ENCODE measurements at places on chromosomes 2 and 18.

- no peak for DNase-seq
Measured at GRCh38 chr18:55780586-55781071, 192.6 kb upstream of the TCF4 start.

- DNase-seq, result no peak
Measured at GRCh38 chr18:55116863-55117262, 157.6 kb upstream of the CCDC68 start.

DNA sequence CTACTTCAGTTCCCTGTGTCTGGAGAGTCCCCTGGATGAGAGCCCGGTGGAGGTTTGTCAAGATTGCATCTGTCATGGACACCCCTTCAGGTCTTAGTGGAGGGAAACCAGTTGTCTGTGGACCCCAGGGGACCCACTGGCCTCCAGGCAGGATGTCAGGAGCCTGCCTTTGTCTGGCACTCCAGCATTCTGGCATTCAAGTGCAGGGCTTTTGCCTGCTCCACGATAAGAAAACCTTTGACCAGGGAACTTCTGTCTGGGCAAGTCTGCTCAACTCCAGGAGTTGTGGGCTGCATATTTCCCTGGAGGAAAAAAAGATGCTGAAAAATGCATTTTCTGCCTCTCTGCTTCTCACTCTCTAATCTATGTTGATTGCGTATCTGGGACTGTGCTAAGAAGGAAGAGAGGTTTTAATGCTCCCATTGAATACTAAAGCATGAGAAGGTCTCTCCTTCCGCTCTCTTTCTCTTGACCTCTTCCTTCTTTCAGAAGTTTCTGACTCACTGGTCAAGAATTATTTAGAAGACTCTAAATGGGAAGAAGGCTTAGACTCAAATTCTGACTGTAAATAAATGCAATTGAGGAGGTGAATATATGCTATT is 104.5 kb downstream of the MMADHC start:
- DNase-seq, result no peak

GRCh38 chr2:191115391-191115790 is 35.4 kb downstream of the STAT4 start:
- DNase-seq, result no peak

- no peak for DNase-seq
Measured at GRCh38 chr2:172415865-172416183, 11.6 kb upstream of the ITGA6 start.

- DNase-seq, result no peak
Measured at GRCh38 chr18:23981369-23981980, 33.1 kb upstream of the TTC39C start.

DNA sequence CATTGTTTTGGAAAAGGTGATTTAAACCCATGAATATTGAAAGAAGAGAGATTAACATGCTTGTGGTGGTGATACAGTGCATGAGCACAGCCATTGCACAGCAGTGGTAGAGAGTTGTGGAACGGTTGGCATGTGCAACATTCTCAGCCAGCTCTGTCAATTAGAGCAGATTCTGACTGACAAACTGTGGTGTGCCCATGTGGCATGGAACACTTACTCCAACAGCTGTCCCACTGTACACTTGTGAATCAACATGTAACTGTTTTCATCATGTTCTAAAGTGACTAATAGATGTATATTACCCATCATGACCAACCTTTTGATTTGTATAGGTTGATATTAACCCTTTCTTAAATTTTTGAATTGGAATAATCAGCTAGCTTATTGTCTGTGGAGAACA is 55.6 kb downstream of the PKP4 start:
- no peak for DNase-seq

- no peak for DNase-seq
Measured at GRCh38 chr2:215841175-215841816, 172.1 kb downstream of the MREG start.

- DNase-seq, result no peak
Measured at GRCh38 chr18:21134895-21135294, 23.3 kb upstream of the ROCK1 start.

- DNase-seq, result no peak
Measured at GRCh38 chr18:60684843-60685513, 312.4 kb upstream of the MC4R start.

- DNase-seq, result no peak
Measured at GRCh38 chr2:113117541-113118262, 9.7 kb upstream of the IL1RN start.

GRCh38 chr2:138321458-138321857 is 180.1 kb upstream of the SPOPL start:
- no peak for DNase-seq

- DNase-seq, result no peak
Measured at GRCh38 chr2:98335271-98335670, 11.0 kb upstream of the CNGA3 start.

DNA sequence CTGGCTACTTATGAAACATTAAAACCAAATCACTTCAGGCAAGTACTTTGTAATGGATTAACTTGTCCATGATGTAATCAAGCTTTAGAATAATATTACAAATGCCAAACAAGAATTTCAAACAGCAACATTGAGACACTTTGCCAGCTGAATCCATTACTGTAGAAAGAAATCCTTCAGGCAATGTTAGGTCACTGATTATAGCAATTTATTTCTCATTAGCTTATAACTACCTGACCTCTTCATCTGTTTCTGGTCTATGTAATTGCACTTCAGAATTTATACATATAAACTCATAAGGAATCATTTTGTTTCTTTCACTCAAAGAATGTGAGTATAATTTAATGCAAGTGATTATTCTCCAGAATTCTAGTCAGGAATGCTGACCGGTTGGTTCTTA is 692.6 kb upstream of the TMEFF2 start:
- DNase-seq, result no peak

DNA sequence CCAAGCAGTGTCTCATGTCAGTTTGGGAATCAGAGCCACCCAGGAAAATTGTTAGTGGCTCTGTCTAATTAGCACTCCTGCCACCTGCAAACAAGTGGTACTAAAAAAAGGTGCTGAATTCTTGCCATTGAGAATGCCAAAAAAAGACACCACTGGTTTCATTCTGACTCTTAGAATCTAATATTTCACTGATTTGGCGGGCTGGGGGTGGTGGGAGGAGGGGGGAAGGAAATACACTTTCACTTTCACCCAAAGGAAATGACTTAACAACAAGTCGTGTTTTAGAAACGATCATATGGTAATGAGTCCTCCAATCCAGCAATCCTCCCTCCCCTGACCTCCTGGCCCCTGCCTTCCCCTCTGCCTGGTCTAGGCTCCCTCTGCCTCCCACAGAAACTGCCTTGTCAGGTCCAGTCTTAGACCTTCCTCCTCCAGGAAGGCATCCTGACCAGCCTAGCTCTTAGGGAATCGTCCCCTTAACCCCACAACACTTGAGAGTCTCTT is 4.4 kb upstream of the KLHL29 start:
- no peak for DNase-seq

DNA sequence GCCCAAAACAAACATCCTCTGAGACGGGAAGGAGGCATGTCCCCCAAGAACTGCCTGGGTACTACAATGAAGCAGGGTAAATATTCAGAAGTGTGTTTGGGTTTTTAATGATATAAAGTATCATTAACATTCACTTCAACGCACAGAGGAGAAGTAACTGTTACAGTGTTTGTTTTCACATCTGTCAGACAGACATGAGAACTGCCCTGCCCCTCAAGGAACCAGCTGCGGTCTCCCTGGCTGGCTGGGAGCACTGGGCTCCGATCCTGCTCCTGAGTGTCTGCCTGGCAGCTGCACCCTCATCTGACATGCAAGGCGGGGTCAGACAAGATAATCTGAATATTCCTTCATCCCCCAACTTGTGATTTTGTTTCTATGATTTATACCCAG is 75.6 kb downstream of the MBP start:
- DNase-seq, result no peak

GRCh38 chr2:238571661-238572372 is 145.1 kb downstream of the ASB1 start:
- DNase-seq, result no peak

- DNase-seq, result no peak
Measured at GRCh38 chr2:82120654-82121053, 1816.1 kb upstream of the LRRTM1 start.

DNA sequence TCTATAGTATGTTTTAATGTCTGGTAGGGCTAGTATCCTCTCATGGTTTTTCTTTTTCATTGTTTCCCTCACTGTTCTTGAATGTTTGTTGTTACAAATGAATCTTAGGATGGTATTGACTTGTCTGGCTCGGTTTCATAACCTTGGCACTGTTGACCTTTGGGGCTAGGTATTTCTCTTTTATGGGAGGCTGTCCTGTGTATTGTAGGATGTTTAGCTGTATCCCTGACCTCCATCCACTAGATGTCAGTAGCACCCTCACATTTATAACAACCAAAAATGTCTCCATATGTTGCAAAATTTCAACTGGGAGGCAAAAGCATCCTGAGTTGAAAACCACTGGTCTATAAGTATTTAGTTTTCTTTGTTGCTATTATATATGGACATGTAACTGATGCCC is 7.0 kb upstream of the AOX1 start:
- no peak for DNase-seq

GRCh38 chr18:12908706-12909105 is 24.7 kb upstream of the PTPN2 start:
- DNase-seq, result no peak

DNA sequence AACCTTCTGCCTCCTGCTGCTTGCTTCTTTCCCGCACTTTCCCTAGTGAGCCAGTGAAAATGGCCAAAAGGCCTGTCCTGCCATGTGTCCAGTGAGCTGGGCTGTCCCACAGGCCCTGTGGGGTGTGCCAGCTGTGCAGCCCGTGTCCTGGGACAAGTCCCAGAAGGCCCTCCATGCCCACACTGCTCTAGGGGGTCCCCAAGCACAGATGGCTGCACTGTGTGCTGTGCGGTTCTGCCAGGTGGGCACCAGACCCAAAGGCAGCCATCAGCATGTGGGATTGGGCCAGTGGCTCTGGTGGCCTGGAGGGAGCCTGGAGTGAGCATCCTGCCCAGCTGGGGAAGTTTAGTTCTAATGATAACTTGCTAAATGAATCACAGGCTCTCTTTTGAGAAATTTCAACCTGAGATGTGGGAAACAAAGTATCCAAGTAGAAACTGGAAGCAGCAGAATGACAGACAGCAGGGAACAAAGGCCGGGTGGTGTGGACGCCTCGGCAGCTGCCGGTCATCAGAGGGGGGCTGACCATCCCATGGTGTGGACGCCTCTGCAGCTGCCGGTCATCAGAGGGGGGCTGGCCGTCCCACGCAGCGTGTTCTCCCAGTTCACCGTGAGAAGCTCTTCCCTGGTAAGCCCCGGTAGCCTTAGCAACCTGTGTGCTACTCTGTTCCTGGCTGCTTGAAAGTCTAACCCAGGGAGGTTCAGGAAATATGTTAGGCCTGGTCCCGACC is 9.9 kb upstream of the CNDP2 start:
- no peak for DNase-seq

DNA sequence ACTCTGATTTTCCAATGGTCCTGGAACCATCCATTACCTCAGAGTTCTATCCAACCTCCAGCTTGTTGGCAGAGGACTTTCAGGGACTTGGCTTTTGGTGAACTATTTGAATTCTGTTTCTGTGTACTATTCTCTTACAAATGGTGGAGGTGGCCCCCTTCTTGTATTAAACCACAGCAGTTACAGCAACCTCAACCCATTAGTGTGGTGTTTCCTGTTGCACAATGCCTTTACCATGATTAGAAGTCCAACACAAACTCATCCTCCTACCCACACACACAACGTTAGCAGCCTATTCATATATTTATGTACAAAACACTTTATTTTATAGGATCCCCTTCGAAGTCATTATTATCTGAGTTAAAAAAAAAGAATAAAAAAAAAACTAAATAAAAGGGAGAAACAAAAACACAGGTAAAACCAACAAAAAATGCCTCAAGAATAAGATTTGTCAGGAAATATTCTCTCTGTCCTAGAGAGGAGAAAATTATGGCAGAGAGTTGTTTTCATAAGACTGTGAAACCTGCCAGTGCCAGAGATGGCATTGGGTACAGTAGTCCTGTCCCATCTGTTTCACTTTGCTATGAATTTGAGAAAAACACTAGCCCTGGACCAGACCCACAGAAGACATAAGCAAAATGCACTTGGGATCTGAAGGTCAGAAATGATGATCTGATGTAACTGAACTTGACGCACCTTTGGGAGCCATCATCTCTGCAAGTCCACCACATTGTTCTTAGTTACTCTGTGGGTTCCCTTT is 1896.0 kb upstream of the PIK3C3 start:
- no peak for DNase-seq

DNA sequence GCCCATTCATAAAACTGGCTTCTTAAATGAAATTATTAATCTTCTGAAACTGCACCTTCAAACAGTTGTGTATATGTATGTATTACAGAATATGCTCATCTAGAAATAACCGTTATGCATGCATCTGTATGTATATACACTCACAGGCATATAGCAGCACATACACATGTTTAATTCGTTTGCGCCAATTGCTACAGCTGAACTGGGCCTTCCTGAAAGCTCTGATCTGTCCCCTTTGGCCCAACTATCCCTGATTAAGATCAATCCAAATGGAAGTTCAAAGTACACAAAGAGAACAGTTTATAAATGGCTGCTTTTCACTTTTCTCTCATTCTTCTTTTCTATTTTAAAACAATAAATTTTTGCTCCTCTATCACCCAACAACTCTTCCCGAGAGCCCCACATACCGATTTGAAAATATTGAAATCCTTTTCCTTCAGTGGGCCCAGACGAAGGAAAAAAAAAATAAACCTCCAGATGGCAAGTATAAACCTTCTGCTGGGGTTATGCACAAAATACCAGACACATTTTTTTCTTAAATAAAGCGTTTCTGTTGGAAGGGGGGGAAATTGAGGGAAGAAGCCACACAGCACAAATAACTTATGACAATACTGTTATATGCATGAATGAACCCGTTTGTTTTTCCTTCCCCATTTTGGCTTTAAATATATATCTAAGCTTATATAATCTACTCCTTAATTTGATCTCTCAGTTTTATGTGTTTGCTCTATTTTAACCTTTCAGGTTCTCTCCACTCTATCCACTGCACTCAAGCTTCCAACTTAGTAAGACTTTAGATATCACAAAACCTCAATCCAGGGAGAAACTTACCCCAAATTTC is 267.3 kb downstream of the TCF4 start:
- DNase-seq, result no peak

DNA sequence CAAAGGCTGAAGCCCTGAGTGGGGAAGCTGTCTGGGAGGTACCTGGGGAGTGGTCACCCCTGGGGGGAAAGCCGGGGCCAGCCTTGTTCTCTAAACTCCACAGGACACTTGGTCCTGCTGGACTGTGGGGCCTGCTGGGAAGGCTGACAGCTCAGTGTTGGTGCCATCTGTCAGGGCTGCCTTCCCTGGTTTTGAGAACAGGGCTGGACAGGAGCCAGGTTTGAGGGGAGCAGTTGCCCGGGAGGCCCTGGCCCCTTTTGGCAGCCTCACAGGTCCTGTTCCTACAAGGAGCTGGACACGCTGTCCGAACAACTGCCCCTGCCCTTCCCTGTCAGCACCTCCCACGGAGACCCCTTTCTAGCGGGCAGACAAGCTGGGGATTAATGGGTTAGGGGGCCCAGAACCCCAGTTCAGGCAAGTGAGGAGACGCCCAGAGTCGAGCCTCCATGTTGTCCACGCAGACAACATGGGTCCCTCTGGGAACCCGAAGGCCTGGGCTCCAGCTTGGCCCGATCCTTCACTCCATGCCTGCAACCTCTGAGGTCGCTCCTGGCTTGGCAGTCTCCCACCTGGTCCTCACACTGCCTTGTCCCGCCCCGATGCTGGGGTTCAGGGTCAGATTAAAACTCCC is 40.8 kb downstream of the ATOH8 start:
- peak; percentile 64 for DNase-seq
